Mammary epithelial cell (primary cell): ENCODE measurements at places on chromosomes 2 and 18.

DNA sequence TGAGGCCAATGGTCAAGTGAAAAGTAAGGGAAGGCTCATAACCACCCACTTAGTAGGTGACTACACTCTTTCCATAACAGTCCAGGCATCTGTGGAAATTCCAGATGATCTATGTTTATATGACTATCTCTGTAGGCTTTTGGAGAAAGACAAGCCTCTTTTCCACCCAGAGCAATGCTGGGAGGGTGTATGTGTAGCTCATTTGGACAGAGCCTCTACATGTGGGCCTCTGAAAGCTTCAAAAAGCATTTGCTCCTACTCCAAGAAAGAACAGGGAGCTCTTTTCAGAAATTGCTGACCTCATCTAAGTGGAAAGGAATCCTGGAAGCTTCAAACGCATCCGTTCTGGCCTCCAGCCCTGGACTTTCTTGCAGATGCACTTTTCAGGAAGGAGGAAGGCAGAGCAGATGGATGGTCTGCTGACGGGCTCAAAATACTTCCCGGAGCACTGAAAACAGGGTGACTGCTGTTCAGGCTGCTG lies 308.7 kb downstream of the LRATD1 start:
- DNase-seq = no peak

DNA sequence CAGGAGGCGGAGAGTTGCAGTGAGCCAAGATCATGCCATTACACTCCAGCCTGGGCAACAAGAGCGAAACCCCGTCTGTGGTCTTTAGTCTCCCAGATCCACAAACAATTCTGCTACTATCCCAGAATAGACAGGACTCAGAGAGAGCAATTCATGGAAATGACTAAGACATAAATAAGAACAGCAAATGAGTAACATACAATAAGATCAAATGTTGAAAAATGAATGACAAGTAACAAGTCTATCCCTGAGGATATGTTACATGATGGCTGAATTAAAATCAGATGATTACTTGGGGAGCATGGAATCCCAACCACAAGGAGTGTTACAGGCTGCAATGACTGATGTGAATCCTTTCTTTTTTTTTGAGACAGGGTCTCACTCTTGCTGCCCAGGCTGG lies 10.3 kb downstream of the ARL5A start:
- no peak for DNase-seq

GRCh38 chr2:119478978-119479295 lies 45.3 kb downstream of the SCTR start:
- DNase-seq = no peak

DNA sequence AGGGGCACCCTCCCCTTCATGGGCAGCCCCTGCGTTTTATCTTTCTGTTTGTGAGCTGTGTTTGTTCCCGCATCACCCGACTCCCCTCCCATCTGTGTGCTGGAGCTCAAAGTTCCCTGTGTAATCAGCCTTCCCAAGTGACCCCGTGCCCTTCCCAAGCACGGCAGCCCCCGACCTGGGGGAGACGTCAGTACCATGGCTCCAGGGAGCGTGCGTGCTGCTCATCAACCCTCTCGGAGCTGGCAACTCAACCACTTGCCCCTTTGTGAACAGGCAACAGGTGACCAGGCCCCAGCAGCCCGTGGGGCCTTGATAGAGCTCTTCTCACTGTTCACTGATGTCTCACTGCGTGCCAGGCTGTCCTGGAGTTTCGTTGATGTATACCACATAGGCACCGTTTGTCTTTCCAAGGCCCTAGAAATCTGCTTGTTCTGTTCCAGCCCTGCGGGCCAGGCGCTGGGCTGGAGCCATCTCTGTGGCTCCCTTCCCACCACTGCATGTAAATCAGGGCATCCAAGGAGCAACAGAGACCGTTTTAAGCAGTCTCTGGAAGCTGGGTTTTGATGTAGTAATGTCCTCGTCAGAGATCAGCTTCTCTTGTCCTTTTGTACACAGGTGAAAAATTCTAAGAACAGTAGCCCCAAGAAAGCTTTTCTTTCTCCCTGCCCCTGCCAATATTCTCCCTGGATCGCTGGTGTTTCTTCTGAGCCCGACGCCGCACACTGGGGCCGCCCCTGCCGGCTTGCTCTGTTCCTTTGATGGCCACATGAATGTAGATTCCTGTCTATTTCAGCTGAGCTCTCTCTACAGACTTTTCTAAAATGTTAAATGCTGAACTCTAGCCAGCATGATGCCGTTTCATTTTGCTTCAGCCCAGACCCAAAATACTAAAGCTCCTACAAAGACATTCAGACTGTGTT lies 107.0 kb upstream of the PTPRM start:
- no peak for DNase-seq
